Activated T-helper 1 cell treated with Interleukin-2 at 50 U/mL for 16 hours (primary cell): ENCODE measurements at places on chromosomes 16 and 17.

GRCh38 chr17:57282296-57282695, 26.0 kb downstream of the MSI2 start:
- no peak for DNase-seq

DNA sequence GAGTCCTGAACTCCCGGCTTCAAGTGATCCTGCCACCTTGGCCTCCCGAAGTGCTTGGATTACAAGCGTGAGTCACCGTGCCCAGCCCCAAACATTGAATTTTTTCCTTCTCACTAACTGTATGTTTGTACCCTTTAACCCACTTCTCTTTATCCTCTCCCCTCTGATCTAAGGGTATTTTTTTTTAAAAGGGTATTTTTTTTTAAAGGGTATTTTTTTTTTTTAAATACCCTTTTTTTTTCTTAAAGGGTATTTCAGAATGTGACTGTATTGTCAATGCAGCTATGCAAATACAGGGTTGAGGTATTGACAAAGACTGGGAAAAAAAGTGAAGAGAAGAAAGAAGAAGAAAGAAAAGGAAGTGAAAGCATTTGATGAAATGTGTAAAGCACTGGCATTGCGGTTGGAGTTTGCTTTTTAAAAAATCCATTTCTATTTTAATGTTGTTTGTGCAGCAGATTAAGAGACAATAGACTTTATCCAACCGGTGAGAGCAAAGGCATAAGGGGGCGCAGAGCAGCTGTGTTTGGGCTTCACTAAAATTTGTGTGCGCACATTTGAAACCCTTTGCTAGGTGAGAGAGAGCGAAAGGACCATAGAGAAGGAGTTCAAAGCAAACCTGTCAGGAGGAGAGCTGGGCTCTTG, 42.4 kb downstream of the SYT17 start:
- DNase-seq, result no peak

DNA sequence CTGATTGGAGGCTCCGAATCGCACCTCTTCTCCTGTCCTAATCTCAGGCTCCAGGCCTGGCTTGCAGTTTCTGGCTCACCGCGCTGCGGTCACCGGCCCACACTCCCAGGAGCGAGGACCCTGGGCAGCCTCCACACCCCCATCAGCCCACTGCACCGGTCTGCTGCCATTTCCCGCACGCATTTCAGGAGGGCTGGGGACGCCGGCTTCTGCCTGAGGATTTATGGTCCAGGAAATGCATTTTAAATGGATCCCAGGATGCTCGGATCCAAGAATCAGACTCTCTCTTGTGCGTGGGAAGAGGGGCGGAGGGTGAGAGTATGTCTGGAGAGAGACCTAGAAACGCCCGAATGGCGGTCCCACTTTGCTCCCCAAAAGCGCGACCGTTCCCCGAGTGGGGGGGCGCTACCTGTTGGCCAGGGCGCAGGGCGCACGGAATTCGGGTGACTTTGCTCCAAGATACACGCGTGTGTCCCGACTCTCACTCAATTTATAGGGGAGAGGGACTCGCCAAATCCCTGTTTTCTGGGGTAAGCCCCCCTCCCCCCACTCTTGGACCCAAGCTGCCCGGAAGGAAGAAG, 817 bp upstream of the JPH3 start:
- no peak for DNase-seq

DNA sequence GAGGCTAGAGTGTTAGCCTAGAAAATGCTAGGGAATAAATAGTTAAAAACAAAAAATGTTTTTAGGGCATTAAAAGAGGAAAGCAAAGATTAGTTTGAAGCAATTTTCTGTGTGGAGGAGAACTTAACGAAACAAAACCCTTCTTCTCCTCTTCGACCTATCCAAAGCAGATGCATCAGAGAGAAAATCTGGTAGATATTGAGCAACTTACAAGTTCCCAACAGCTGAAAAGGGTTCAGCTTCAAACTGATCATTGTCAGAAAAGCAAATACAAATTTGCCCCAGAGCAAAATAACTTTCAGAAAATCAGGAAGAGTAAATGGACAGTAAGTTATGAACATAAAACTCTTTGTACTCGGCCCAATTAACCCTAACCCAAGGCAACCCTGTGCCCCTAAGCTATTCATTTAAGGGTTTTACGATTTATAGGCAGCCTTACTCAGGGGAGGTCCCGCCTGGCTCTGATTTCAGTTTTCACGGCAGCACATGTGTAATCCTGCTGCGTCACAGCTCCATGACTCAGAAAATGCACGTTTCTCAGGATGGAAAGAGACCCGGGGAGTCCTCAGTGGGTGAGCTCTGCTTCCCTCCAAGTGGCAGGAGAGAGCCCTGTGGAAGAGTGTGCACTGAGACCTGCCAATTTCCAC, 405.7 kb upstream of the SALL1 start:
- no peak for DNase-seq

GRCh38 chr17:37111329-37111728, 162.6 kb downstream of the AATF start:
- no peak for DNase-seq

GRCh38 chr17:28328325-28328724, 6.9 kb downstream of the IFT20 start:
- DNase-seq, result no peak

DNA sequence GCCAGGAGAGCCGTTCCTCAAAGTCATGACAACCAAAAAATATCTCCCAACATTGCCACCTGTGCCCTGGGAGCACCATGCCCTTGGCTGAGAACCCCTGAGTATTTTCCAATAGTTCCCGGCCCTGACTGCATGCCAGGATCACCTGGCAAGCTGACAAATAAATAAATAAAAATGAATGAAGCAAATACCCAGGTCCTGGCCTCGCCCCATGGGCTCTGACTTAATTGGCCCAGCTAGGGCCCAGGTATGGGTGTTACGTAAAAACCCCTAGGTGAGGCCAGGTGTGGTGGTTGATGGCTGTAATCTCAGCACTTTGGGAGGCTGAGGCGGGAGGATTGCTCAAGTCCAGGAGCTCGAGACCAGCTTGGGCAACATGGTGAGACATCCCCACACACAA, 2.7 kb upstream of the C16orf74 start:
- no peak for DNase-seq

- no peak for DNase-seq
Observed at GRCh38 chr16:46968063-46968435, 5.4 kb downstream of the DNAJA2 start.

GRCh38 chr17:37300683-37301082, 75.1 kb upstream of the C17orf78 start:
- no peak for DNase-seq
